SW 1271 (cell line): ENCODE measurements at places on chromosomes 2 and 18.

GRCh38 chr2:58571181-58571852 is 330.2 kb upstream of the FANCL start:
- peak; percentile 80 for DNase-seq

DNA sequence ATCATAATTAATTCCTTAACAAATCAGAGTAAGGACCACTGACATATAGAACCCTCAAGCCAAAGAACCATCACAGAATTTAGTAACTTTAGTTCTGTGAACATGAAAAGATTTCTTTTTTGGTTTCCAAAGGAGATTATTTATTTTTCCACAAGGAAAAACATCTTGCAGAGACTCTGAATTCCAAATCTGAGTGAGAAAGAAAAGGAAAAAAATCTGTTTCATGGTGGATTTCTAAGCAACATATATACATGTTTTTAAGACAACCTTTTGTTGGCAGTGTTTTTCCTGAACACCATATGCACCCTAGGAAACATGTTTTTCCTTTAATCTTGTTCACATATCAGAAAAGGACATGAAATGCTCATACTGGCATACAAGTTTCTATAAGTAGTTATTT is 149.8 kb downstream of the AGPS start:
- no peak for DNase-seq

- DNase-seq = no peak
These were observed 10.3 kb upstream of the PXDN start for GRCh38 chr2:1754461-1755170.

GRCh38 chr18:9722691-9723090 is 14.6 kb downstream of the RAB31 start:
- no peak for DNase-seq

GRCh38 chr18:62935994-62936393 is 220.7 kb downstream of the PHLPP1 start:
- DNase-seq = no peak

DNA sequence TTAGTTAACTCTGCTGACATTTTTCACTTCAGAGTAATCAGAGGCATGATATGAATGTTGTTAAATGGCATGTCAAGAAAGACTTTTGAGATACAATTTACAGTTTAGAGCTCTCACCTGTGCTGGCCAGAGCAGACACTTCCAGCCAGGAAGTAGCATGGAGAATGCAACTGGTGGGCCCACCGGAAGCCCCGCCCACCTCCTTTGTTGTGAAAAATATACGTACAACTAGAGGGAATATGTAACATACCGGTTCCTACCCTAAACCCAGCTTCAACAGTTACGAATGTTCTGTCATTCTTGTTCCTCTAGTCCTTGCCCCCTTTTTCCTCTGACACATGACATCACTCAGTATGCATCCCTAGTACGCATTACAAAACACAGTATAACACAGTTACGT is 70.2 kb upstream of the ITM2C start:
- DNase-seq = peak; percentile 13

DNA sequence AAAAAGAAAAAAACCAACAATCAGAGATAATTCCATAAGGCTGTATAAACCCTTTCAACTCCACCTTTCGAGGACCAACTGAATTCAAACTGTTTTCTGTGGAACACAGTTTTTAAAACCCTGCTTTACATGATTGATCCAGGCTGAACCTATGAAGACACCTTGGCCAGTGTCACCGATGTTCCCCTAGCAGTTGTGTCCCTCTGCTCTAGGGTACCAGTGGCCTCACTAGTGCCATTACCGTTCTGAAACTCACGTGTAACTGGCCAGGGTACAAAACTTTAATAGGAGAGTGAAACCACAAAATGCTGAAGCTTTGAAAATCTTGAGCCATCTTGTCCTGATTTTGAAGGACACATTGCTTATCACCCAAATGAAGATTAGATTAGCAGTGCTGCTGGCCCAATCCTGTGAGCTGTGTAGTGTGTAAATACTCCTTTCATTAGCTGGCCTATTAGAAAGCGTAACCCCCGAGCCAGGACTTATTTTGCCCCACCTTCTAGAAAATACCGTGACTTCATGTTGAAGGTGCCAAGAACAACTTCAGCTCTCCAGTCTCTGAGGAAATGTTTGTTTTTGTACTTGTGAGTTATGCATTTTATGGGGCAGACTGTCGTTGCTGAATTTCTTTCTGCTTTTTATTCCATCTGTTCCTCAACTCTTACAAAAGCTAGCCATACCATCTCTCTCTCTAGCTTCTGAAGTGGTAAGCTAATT is 147.8 kb upstream of the MAP3K20 start:
- no peak for DNase-seq

DNA sequence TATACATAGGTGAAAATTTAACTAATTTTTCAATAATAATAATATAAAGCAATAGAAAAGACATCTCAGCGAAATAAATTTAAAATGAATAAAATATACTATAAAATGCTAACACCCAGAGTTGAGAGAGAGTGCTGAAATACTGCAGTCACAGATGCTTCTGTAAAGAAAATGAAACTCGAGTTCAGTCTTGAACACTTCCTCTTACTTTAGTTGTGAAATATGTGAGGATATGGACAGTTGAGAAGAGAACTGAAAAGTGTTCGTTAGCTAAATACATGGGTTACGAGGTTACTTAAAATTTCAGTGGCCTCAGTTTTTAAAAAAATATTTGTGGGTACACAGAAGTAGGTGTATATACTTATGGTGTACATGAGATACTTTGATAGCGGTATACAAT is 106.8 kb downstream of the DNAH7 start:
- no peak for DNase-seq

- no peak for DNase-seq
These were observed 359.9 kb upstream of the SLC14A2 start for GRCh38 chr18:45255197-45255890.

GRCh38 chr2:128027801-128028667 is at the start of gene SAP130:
TSS of gene SAP130 (minus strand) at chr2:128028059. CDS start at chr2:128026292, 1,767 bp downstream.
- peak; percentile 82 for DNase-seq

DNA sequence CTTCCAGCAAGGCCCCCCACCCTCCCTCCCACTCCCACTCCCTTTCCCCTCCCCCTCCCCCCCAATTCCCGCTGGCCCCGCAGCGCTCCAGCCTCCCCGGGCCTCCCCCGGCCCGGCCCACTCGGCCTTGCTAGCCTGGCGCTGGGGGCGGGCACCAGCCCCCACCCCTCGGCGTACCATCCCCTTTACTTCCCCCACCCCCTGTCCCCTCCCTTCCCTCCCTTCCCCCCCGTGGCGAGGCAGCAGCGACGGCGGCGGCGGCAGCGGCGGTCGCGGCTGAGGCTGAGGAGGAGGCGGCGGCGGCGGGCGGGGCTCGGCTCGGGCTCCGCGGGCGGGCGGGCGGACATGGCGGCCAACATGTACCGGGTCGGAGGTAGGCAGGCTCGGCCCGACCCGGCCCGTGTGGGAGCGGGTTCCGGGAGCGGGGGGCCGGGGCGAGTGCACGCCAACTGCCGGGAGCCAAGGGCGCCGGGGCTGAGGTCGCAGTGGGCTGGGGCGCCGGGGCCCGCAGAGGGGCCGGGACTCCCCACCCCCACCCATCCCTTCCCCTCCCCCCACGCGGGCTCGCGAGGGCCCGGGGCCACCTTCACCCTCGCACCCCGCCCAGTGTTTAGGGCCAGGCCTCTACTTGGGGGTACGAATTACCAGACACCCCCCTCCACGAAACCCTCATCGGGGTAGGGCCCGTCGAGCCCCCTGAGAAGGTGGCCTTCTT is at the start of gene MTA3:
Gene MTA3 (plus strand): TSS at position 232 of the 715 bp plus-strand sequence. CDS start 114 bp downstream, at position 346.
- DNase-seq = no peak

- DNase-seq = no peak
These were observed 160.6 kb downstream of the RNF144A start for GRCh38 chr2:7077660-7078267.

DNA sequence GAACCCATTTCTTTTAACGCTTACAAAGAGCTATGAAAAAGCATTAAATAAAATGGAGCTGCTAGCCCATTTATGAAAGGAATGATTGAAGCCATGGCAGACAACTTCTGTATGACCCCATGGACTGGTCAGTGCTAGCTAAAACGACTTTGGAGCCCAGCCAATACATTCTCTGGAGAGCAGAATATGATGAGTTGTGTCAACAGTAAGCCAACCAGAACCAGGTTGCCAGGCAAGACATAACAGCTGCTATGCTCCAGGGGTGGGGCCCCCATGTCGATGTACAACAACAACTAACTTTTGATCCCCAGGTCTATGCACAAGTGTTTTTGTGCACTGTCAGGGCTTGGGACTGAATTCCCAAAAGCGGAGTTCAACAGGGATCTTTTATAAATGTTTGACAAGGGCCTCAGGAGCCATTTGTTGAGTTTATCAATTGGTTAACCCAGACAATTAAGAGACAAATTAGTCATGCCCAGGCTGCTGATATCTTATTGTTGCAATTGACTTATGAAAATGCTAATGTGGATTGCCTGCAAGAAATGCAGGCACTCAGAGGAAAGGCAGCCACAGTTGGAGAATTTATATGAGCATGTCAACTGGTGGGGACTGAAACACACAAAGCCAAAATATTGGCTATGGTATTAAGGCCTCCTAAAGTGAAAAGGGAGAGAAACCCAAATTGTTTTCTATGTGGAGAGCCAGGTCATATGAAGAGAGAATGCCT is 64.6 kb upstream of the MYO3B start:
- DNase-seq = no peak

GRCh38 chr18:3605954-3606443 is 156.0 kb downstream of the TGIF1 start:
- no peak for DNase-seq

DNA sequence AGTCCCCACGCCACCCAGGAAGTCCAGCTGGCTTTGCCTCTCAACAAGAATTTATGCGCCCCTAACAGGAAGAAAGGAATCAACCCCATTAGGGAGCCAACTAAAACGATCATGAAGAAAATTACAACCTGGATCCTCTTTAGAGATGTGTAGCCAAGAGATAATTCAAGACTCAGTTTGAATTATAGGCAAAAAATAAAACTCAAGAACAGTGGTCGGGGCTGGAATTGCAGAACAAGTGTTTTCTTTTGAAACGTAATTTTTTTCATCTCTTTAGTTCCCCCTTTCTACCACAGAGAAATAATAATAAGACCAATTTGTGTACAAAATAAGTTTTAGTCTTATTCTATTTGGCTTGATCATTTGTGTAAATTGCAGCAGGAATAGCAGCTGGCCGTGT is 22.4 kb downstream of the PDCD1 start:
- no peak for DNase-seq

DNA sequence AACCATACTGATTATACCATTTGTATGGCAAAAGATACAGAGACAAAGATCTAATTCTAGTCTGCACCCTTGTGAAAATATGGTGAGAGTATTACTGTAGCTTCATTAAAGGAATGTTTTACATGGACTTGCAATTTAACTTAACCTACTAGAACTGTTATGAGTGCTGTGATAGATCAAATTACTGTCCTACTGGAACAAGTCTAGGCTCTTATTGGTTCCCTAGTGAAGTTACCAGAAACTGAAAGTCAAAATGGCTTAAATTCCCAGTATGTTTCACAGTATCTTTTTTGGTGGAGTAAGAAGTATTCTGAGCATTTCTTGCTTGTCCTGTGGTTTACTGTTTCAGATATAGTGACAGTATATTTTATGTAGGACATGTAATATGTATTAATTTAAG is 3.8 kb upstream of the TBR1 start:
- no peak for DNase-seq

GRCh38 chr2:197674060-197674459 is 1.3 kb downstream of the RFTN2 start:
- DNase-seq = no peak

DNA sequence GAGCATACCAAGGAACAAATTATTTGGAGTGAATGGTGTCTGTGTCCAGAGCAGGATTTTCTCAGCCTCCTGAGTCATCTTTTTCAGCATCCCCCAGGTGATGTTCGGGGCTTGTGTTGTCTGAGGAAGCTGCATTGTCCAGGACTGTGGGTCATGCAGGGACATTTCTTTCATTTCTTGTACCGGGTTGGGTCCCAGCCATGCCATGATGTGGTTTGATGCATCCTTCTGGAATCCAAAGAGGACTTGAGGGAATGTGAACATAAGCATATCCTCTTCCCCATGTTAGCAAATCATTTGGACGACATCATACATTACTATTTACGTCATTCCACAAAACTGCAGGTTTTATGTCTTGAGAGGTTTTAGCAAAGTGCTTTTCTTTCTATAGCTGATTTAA is 797.8 kb downstream of the CCDC85A start:
- no peak for DNase-seq

- DNase-seq = no peak
These were observed 735.0 kb downstream of the CCDC85A start for GRCh38 chr2:56918790-56919189.

DNA sequence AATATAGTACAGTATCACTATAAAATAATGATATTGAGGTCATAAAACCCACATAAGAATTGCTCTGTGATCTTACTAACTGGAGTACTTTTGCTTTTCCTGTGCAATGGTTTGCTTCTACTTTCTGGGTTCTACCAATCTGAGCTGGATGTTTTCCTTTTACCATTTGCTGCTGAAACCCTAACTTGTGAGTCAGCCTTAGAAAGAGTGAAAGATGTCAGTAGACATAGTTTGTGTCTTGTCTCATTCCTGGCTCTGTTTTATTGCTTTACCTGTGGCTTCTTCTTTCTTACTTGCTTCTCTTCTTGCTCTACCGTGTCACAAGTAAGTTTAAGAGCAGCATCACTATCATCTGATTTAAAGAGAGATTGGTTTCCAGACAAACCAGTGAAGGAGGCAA is 61.0 kb downstream of the MBD2 start:
- DNase-seq = no peak

GRCh38 chr18:68219872-68220271 is 495.0 kb downstream of the TMX3 start:
- DNase-seq = no peak

GRCh38 chr2:70103531-70104061 is 16.3 kb downstream of the PCBP1 start:
- no peak for DNase-seq

DNA sequence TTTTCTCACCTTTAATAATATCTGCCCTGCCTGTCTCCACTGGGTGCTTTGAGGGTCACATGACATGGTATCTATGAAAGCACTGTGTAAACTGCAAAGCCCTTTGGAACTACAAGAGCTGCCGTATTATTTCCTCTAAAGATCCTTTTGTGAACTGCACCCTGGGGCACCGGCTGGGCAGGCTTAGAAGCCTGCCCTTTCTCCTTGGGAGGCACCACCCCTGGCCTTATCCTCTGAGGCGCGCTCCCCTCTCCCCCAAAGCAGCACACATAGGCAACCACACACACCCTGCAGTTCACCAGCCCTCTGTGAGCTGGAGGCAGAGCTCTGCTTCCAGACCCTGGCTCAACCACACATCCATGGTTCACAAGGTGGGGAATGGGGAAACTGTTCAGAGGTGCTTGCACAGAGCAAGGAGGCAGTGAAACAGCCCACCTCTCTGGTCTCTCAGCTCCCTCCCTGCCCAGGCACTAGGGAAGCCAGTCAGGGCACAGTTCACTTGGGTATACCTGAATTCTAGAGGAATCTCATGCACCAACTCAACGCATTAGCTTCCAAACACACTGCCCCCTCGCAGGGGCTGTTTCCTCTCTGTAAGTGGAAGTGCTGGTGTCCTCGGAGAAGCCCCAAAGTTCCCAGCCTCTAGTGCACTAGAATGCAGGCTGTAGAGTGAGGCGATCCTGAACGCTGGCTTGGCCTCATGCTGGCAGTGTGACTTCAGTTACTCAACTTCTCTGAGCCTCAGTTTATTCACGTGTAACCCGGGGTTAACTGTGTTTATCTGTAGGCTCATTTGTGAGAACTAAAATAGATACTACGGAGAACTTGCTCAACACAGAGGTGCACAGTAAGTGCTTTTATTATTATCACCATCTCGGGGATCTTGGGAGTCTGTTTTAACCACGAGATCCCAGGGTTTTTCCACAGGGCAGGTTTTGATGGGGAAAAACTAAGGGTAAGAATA is 11.0 kb downstream of the SIGLEC15 start:
- DNase-seq = no peak

GRCh38 chr2:1987379-1987778 is 243.1 kb upstream of the PXDN start:
- no peak for DNase-seq

GRCh38 chr2:112706170-112706664 is 14.6 kb upstream of the NT5DC4 start:
- no peak for DNase-seq
